Stimulated activated CD8-positive, alpha-beta memory T cell treated with anti-CD3 and anti-CD28 coated beads, Interleukin-7, amount 100 ng/mL, for 1 hour (primary cell): ENCODE measurements at places on chromosomes 4 and X.

DNA sequence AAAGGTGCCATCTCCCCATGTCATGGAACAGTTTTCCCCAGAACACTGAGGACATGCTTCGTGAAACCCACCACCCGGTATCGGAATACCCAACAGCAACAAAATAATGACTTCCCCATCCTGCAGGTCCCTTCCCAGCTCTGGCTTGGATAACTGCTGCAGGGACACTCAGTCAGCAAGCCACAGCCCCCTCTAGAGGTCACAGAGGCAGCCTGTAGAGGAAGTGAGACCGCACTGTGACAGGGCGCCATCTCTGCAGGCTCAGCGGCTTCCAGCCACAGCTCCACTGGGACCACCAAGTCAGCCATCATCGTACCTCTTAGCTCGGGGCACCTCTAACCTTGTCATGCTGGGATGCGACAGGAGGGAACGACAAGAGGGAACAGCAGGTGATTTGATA, 315.9 kb downstream of the LDB2 start:
- no peak for DNase-seq

DNA sequence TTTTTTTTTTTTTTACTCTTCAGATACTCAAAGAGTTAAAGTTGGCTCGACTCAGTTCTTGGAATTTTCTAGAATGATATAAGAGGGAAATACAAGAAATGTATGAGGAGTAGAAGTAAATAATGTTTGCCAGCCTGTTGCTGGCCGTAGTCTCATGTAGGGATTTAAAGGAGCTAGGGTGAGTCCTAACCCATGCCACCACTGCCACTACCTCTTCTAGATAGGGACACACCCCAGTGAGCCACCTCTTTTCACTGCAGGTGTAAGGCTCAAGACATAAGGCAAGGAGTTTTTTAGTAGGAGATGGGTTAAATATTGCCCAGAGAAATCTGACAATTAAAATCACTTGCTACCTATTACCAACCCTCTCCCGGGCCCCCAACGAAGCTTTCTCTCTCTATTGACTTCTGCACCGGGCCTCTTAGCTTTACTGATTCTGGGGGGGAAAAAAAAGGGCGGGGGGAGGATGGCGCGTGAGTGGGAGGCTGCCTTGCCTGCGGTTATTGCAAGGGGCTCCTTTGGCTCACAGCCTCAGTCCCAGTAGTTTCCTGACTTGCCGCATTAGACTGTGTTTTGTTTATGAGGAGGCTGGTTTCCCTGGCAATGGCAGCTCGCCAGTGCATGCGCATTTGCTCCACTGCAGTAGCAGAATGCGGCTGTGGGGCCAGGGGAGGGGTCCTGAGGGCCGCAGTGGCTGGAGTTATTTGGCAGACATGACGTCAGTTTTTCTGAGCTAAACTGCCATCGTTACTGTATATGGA, 3.0 kb downstream of the LINC00632 start:
- DNase-seq = no peak

- no peak for DNase-seq
These were observed 29.6 kb downstream of the TRIM2 start for GRCh38 chr4:153233761-153234371.

DNA sequence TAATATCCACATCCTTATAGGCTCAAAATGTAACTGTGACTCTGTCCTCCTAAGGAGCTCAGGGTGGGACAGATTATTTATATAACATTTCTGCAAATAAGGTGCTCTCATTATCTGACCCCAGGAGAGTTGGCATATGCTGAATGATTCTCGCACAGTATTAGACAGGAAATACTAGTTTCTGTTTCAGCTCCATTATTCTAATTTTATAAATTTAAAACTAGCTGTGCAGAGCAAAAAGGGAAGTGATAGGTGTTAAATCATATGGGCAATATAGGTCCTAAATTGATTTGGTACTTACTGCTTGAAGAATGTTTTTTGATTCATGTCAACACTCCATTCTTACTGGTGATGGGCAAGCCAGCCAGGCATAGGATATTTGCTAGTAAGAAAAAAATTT, 141.5 kb downstream of the GLRA2 start:
- DNase-seq = no peak

GRCh38 chrX:57573754-57574153, 18.1 kb upstream of the ZXDB start:
- no peak for DNase-seq

- DNase-seq = no peak
These were observed 31.8 kb downstream of the ANXA10 start for GRCh38 chr4:168124008-168124641.

DNA sequence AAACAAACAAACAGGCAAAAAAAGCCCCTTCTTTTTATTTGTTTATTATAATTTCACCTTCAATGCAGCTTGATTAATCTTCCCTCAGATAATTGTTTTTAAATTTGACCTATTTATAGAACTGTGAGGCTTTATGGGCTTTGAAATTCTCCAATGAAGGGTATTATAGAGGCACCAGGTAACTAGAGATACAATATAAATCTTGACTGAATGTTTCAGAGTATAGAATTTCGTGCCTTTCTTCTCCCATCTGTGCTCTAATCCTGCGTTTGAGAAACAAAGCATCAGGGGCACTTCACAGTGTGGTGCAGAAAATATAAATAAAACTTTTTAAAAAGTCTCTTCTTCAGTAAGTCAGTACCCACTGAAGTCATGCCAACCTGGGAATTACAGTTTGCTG, 120.9 kb downstream of the ANKRD50 start:
- DNase-seq = no peak

- no peak for DNase-seq
These were observed 99.0 kb upstream of the SHOX start for GRCh38 chrX:531611-531936.

GRCh38 chrX:97938706-97939105, 1055.0 kb downstream of the RPA4 start:
- no peak for DNase-seq
